ENCODE measurements at places on chromosomes 11 and 22.

DNA sequence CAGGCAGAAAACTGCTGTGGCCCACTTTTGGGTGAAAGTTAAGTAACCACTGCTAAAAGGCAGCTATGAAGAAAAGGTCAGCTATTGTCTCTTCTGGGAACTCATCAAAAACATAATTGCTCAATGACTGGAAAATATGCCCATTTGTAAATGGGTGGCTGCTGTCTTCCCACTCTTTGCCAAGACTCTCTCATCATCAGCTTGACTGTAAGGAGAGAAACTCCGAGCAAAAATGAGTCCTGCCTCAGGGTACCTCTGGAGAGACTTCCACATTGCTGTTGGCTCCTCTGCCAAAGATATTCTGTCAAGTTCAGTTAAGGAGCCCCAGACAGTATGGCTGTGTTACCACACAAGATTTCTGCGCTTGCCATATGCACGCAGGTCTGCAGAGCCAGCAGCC lies 138.7 kb downstream of the BBOX1 start:
- DNase-seq = no peak

- no peak for DNase-seq
Measured at GRCh38 chr22:46147471-46148267, 2.7 kb upstream of the PPARA start.

- no peak for DNase-seq
Measured at GRCh38 chr11:65431451-65432099, 9.0 kb downstream of the NEAT1 start.

DNA sequence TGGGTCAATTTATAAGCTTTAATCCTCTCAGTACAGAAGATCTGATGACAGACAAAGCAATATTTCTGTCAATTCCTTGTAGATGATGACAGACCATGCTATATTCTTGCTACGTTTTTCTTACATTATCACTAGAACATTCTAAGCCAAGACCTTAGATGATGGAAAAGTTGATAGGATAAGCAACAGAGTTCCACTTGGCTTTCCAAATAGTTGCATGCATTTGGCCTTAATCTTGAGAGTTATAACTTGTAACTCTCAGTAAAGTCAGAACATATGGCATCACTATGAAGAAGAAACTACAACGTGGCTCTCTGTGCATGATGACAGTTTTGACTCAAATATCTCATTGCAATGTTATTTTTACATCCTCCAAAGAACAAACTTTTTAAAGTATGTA lies 544.3 kb upstream of the LRRC4C start:
- no peak for DNase-seq

- peak; percentile 78 for DNase-seq
Measured at GRCh38 chr11:1882265-1883238, 9.1 kb downstream of the PRR33 start.

- DNase-seq = no peak
Measured at GRCh38 chr11:27209562-27210005, 153.4 kb downstream of the CCDC34 start.

GRCh38 chr11:127193950-127194349 lies 193.4 kb upstream of the KIRREL3 start:
- DNase-seq = no peak

- no peak for DNase-seq
Measured at GRCh38 chr11:2590965-2591754, 108.6 kb downstream of the KCNQ1OT1 start.

- no peak for DNase-seq
Measured at GRCh38 chr22:46092670-46093410, 57.5 kb upstream of the PPARA start.

DNA sequence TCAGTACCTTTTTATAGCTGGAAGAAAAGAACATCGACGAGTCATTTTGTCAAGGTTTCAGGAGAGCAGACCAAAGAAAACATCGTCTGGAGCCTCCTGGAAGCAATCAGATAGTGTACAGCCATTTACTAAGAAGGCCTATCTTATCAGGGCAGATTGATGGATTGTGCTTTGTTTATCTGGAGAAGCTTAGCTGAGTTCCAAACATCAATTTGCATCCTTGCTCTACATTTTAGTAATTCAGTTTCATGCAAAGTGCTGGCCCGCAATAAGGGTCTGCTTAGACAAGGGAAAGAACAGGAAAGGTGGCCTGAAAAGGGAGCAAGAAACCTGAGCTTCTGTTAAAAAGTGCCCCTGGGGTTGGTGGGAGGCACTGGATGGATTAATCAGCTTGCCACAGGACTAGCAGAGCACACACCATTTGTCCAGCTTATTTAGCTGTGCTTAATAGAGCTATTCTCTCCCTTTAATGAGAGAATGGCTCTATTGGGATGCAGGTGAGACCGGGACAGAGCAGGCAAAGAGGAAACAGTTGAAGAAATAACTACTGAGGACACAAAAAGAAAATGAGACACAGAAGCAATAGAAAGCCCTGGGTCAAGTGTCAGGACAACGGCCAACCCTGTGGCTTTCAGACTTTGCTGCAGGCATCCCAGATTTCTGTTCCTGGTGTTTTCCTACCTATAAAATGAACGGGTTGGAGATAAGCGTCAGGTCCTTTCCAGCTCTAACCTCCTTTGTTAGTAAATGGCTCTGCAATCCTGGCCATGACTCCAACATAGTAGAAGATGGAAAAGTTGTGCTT lies 122.1 kb upstream of the TTC12 start:
- DNase-seq = no peak

DNA sequence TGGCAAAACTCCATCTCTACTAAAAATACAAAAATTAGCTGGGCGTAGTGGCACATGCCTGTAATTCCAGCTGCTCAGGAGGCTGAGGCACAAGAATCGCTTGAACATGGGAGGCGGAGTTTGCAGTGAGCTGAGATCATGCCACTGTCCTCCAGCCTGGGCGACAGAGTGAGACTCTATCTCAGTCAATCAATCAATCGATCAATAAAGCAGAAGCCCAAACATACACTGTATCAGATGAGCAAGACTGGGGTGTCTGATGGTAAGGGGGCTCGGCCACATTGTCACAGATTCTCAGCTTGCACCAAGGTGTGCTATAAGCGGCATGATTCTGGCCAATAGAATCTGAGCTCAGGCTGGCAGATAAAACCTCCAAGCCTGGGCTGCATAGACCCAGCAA lies 261.1 kb downstream of the BUD13 start:
- no peak for DNase-seq

GRCh38 chr11:34640050-34640923 lies 19.4 kb downstream of the EHF start:
- no peak for DNase-seq

- DNase-seq = no peak
Measured at GRCh38 chr11:68714060-68714856, 29.9 kb downstream of the GAL start.

DNA sequence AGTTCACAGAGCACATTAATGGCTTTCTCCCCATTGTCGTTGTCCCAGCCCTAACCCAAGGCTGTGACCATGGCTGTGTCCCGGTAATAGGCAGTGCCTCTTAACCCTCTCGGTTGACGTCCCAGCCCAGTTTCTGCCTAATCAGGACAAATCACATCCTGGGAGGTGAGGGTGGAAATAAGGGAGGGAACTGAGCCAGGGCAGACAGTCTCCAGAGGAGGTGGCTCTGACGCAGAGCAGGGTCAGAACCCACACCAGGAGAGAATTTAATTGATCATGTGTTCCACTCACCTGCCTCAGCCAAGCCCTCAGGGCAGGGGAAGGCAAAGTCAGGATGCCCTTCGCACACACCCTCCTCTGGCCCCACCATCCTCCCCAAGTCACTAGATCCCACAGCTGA lies 17.0 kb downstream of the SLC43A1 start:
- DNase-seq = no peak

GRCh38 chr22:40368836-40369235 lies 1.6 kb upstream of the SGSM3 start:
- DNase-seq = no peak

DNA sequence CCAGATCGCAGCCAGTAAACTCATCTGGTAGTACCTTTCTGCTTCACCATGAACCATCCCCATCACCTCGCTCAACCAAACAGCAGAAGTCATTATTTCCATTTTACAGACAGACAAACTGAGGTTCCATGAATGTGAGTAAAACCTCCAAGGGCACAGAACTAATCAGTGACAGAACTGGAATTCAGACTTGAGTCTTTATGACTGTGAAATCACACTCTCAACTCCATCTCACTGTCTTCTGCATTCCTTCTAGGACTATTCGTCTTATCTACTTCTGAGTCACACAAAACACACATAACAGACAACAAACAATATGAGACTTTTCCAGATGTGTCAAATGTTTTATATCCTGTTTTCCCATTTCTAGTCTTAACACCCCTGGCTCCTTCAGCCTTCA lies 9.3 kb upstream of the NUP50 start:
- no peak for DNase-seq

GRCh38 chr22:22710719-22711531 lies 66.5 kb downstream of the GGTLC2 start:
- DNase-seq = peak; percentile 57

- no peak for DNase-seq
Measured at GRCh38 chr11:94781837-94782236, 13.7 kb downstream of the AMOTL1 start.

- no peak for DNase-seq
Measured at GRCh38 chr11:57490456-57491248, 24.9 kb downstream of the SLC43A1 start.

DNA sequence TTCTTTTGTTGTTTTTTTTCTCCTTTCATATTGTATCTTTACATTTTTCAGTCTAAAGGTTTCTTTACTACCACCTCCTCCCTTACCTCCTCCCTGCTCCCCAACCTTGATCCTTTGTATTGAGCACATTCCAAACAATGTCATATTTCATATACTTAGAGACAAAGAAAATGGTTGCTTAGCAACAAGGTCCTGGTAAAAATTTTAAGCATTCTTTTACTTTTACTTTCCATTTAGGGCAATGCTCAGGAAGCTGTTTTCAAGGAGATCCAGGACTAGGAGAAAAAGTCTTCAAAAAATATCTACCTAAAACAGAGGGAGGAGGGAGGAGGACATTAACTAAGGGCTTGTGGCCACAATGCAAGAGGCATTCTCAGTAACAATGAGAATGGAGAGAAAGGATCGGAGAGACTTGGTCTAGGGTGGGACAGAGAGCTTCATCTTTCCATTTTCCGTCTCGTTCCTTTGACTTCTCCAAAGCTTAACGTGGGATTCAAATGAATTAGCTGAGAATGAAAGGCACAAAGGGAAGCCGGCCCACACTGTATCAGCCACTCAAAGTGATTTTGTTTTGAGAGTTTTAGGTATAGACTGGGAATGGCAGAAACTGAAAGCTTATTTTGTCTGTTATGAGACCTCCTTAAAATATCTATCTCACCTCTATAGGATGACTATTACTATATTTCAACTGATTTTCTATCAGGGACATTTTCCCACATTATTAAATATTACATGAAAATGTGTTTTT lies 455.7 kb downstream of the RAB38 start:
- DNase-seq = no peak

DNA sequence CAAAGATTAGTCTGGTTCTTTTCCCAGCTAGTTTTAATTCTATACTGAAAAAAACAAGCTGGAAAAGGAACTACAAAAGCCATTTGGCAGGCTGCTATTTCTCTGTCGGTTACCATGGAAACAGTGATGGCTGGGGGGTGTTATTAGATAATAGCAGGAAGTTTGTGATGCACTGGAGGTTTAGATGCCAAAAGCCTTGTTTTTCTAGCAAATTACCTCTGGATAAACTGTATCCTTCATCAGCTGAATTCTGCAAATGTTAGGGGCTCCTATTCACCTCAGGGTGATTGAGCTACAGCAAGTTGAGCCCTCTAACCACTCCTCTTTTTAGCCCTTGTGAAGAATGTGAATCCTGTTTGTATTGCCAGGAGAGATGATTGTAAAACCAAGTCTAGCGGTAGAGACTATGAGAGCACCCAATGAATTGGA lies 25.2 kb downstream of the ALKBH3 start:
- no peak for DNase-seq

- DNase-seq = no peak
Measured at GRCh38 chr11:71117311-71117710, 135.1 kb downstream of the SHANK2 start.

DNA sequence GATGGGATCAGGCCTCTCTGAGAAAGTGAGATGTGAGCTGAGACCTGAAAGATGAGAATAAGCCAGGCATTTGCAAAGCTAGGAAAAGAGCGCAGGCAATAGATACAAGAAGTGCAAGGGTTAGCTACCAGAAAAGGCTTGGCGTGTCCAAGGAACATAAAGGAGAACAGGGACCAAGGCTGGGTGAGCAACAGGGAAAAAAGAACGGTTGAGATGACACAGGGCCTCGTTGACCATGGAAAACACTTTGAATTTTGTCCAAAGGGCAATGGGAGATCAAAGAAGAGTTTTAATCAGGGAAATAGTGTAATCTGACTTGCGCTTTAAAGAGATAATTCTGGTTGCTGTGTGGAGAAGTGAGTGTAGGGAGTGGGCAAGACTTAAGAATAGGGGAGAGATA lies 35.0 kb downstream of the RAB30 start:
- DNase-seq = no peak

- no peak for DNase-seq
Measured at GRCh38 chr11:23284631-23285030, 424.4 kb upstream of the CCDC179 start.

GRCh38 chr11:68177877-68178276 lies 35.2 kb downstream of the KMT5B start:
- no peak for DNase-seq

DNA sequence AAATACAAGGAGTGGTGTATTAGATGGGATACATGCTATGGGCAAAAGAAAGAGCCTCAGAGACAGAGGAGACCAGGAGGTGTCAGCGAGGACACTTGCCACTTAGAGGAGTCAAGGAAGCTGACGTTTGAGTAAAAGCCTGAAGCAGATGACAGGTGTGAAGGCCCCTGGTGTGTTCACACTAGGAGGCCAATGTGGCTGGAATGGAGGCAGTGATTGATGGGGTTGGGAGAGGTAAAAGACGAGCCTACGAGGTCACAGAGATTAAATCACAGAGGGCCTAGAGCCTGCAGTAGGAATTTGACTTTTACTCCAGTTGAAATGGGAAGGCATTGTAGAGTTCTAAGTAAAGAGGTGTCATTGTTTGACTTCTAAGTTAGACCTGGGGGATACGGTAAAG lies 12.0 kb upstream of the GDPD5 start:
- no peak for DNase-seq

DNA sequence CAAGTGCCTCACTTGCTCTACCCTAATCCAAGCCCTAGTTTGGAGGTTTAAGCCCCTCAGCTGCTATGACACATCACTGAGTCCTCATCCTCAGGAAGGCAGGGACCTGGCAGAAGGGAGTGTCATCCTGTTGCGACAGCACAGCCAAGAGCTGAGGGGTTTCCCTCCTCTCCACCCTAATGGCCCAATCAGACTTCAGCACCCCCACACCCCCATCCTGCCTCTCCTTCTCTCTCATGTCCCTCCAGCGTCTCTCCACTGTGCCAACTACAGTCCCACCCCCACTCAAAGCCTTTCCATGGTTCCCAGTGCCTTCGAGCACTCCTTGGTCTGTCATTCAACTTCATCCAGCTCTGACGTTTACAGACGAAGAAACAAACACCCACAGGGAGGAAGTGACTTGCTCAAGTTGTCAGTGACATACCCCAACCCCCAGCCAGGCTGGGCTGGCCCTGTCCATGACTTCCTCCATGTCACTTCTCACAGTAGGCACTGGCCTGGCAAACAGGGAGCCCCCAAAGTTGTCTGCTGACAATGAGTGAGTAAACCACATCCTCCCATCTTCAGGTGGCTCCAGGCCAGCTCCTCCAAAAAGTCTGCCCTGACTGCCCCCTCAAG lies 15.6 kb downstream of the ARAP1 start:
- peak; percentile 36 for DNase-seq

All from stimulated activated CD4-positive, alpha-beta T cell treated with anti-CD3 and anti-CD28 coated beads, TNF-alpha, amount 100 ng/mL, for 24 hours (primary cell).